ENCODE measurements at places on chromosomes 7 and 10.

DNA sequence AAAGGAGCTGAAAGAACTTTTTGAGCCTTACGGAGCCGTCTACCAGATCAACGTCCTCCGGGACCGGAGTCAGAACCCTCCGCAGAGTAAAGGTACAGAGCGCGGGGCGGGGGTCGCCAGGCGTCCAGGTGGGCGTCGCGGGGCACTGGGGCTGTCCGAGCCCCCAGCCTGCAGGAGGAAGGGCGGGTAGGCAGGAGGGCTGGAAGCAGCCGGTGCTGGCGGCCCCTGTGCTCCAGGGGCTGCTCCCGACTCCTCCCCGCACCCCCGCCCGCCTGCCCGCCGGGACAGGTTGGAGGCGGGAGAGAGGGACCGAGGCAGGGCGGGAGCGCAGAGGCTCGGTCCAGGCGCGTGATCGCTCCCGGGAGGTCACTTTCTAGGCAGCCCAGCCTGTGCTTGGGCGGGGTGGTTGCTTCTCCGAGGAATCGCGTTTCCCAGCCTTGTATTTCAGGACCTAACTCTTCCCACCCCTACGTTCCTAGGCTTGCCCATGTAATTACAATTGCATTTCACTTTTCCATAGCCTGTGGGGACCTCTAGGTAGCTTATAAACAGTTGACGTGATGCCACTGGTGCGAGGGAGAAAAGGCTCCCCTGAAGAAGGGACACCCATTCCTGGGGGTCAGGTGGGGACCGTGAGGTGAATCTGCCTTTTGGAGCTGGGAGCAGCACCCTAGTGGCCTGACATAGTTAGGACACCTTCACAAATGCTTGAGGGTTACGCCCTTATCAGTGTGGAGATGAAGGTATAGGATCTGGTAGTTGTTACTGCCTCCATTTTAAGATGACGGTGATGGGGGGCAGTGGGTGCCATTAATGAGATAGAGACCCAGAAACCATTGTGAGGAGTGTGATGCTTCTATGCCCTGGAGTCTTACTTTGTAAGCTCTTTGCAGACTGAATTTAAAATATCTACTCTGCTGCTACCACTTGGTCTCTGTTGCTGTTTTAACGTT is 148.2 kb downstream of the CELF2 start:
- DNase-seq: peak; percentile 63

GRCh38 chr7:2959103-2959680 is 84.5 kb downstream of the CARD11 start:
- no peak for DNase-seq

GRCh38 chr10:89640241-89640640 is 4.8 kb downstream of the PANK1 start:
- no peak for DNase-seq

DNA sequence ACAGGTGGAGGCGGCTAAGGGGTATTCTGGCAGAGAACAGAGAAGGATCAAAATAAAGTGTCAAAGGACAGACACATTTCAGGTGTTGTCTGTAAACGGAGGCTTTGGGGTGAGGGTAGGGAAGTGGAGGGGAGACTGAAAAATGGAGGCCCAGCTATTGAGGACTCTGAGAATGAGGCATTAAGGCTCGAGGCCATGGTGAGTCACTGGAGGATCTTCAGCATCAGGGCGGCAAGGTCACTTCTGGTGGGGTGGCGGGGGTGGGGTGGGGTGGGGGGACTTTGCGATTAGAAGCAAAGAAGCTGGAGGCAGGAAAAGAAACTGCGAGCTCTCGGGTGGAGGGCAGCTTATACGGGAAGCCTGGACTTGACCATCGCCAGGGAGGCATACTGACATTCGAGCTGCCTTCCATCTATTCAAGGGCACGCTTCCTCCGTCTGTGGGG is 58.4 kb upstream of the PCGF5 start:
- DNase-seq: no peak
